ENCODE measurements at places on chromosomes 12 and 14.

GRCh38 chr12:92175961-92176360, 30.3 kb upstream of the BTG1 start:
- no peak for DNase-seq

GRCh38 chr12:1781772-1782171, 38.6 kb upstream of the LRTM2 start:
- no peak for DNase-seq

GRCh38 chr12:66697404-66697803, 18.5 kb upstream of the GRIP1 start:
- no peak for DNase-seq

GRCh38 chr12:3020399-3020798, 56.8 kb upstream of the TSPAN9 start:
- no peak for DNase-seq

GRCh38 chr12:121773011-121773777, 20.3 kb downstream of the RHOF start:
- peak; percentile 75 for DNase-seq

GRCh38 chr14:71465316-71465715, 466.9 kb upstream of the RGS6 start:
- no peak for DNase-seq

DNA sequence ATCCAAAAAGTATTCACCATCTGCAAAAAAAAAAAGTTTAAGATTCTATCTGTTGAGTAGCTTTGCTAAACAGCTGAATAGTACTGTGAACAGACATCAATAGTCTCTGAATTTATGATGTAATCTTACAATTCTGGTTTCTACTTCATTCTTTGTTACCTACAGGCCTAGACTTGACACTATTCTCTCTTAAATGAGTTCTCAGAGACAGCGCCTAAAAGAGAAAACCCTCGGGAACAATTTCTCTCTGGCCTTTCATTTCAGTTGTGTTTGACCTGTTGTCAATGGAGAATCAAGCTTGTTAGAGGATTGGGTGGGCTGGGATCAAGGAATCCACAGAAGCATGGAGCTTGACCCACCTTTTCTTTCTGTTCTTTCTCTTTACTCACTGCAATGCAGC, 5.9 kb upstream of the TWF1 start:
- DNase-seq = no peak

GRCh38 chr12:47819896-47820630, at the start of gene HDAC7:
Gene HDAC7 (minus strand): TSS chr12:47819903. CDS start chr12:47819785, 118 bp downstream.
- no peak for DNase-seq

- DNase-seq = no peak
Observed at GRCh38 chr14:69716478-69717187, 50.3 kb upstream of the SRSF5 start.

GRCh38 chr12:68871396-68871795, 61.6 kb downstream of the CPM start:
- DNase-seq = no peak

- DNase-seq = no peak
Observed at GRCh38 chr12:27319409-27319808, 13.2 kb upstream of the BMAL2 start.

DNA sequence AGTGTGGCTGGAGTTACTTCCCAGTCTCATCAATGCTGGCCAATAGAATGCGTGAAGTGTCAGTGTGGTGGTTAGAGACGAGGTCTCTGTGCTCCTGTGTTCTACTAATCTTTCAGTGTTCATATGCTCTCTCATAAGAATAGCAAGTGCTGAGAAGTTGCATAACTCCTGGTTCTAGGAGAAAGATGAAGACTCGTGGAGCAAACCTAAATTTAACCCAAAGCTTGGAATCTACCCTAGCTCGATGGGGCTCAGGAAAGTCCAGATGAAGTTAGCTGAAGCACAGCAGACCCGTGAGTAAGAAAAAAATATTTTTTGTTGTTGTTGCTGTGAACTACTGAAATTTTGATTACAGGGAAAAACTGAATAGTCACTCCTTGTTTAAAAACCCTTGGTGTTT, 412.6 kb downstream of the APAF1 start:
- no peak for DNase-seq

DNA sequence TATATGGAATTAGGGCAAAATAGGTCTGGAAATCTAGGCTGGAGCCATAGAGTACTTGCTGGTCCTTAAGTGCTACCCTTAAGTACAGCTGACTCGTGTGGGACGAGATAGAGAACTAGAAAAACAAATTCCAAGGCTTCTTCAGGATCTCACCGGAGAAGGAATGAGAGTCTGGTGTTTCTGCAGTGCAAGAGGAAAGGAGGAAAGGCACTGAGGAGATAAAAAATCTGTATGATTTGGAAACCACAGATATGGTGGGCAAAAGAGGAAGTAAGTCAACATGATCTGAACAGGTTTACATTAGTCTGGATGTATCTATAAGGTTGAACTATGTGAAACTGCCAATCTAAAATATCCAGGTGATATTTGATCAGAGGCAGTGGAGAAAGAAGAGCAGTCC, 134.4 kb upstream of the SOX5 start:
- no peak for DNase-seq

DNA sequence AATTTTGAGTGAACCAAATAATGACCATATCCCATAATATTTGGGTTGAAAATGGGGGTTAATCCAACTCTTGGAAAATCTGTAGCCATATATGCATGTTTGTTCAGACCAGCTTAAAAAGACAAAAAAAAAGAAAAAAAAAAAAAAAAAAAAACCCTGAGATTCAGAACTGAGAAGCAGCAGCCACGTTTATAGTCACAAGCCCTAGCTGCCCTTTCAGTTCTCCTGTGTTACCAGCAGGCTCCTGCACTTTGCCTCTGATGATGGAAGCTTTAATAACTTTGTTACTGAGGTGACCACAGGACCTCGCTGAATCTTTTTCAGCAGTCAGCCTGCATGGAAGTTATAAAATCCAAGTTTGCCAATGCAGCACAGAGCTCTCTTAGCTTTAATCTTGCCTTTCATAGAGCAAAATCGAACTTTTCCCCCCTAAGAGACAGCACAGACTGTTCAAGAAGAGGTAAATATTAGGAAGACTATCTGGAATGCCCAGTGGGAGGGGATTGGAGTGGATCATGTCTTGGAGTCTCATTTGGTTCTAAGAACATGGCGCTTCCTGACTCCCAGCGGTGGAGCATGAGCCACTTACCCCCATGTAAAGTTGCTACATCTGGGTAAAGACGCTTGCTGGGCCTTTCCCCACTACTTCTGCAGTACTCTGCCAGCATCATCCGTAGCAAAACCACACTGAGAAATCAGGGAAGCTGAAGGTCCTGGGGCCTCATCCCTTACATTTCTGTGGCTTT, 20.6 kb downstream of the GNG2 start:
- DNase-seq = no peak

GRCh38 chr12:30939234-30939633, 12.7 kb downstream of the TSPAN11 start:
- DNase-seq = no peak

- no peak for DNase-seq
Observed at GRCh38 chr14:86652526-86652925, 1122.6 kb downstream of the FLRT2 start.

DNA sequence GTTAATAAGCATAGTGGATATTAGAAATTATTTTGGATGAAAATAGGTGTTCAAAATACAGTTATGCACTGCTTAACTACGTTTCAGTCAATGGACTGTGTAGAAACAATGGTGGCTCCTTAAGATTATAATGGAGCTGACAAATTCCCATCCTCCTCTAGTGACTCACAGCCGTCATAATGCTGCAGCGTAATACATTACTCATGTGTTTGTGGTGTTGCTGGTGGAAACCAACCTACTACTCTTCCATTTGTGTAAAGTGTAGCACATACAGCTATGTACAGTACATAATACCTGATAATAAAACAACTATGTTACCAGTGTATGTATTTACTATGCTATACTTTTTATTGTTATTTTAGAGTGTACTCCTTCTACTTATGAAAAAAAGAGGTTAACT, 111.2 kb upstream of the TMCC3 start:
- DNase-seq = no peak

DNA sequence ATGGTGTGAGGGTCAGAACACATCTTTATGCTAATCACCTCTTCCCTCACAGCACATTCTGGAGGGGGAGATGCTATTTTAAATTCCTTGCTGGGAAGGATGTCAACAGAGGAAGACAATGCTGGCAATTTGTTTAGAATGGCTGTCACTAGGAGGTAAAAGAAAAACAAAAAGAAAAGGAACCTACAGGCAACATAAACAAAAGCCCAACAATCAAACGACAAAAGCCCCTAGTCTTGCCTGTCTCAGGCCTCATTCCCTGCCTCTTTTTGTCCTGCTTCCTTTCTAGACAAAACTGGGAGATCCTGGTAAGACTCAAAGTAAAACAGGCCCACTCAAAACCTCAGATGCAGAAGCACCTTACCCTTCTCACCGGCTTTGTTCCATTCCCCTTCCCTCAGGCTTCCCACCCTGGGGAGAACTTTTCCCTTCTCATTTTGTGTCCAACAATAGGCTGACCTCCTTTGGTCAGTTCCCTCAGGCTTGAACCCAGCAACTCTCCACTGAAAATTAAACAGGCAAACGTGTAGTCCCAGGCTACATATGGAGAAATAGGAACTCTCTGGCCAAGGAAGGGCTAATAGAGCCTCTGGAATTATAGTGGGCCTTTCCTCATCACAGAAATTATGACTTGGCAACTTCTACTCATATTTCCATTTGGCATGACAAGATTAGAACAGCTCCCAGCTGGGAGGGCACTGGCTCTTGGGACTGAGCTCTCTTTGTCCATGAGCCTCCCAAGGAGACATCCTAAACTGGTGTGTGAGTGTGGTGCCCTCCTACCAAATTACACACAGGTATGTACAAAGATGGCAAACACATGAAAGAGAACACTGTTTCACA, 193.0 kb downstream of the MON2 start:
- no peak for DNase-seq

DNA sequence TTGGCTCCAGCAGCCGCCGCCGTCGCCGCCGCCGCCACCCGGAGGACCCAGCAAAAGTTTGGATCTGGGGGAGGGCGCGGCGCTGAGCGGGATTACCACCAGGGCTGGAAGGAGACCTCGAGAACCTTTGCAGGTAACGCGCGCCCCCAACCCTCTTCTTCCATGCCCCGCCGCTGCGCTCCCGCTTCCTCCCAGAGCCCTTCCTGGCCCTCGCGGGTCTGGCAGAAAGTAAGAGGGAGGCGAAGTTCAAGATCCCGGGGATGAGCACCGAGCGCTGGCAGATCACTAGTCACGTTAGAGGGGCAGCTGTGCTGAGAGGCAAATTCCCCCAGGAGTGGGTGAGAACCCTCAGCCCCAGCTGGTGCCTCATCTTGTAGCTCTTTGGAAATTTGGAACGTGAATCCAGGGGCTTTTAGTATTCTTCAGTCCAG, 3.9 kb downstream of the FLRT2 start:
- no peak for DNase-seq

GRCh38 chr12:100935929-100936328, 141.4 kb downstream of the ANO4 start:
- no peak for DNase-seq

- DNase-seq = no peak
Observed at GRCh38 chr12:65924716-65925115, 100.4 kb downstream of the HMGA2 start.

DNA sequence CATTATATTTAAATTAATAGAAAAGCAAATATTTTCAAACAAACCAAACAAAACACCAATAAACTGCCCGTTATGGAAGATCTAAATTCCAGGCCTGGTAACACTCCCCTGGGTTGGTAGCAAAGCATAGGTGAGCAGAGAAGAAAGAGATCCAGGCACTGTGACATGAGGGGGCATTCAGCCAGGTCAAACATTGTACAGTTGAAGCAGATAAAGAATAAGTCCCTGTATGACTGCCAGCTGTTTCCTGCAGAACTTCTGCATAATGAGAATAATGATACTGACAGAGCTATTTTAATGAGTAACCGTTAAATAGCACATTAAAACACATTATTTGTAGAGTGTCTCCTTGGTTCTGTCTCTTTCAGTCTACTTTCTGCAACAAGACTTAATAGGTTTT, 35.4 kb downstream of the SLC38A1 start:
- no peak for DNase-seq

- DNase-seq = no peak
Observed at GRCh38 chr14:87081004-87081403, 912.0 kb downstream of the GALC start.

- DNase-seq = no peak
Observed at GRCh38 chr12:16020031-16020430, 108.9 kb downstream of the DERA start.

- no peak for DNase-seq
Observed at GRCh38 chr14:100063314-100063941, 1.8 kb upstream of the EVL start.

GRCh38 chr12:15122344-15122743, 98.9 kb downstream of the RERG start:
- DNase-seq = no peak

- no peak for DNase-seq
Observed at GRCh38 chr12:27549236-27549800, 25.3 kb downstream of the PPFIBP1 start.

- no peak for DNase-seq
Observed at GRCh38 chr12:109548258-109548657, 25.0 kb downstream of the MMAB start.

DNA sequence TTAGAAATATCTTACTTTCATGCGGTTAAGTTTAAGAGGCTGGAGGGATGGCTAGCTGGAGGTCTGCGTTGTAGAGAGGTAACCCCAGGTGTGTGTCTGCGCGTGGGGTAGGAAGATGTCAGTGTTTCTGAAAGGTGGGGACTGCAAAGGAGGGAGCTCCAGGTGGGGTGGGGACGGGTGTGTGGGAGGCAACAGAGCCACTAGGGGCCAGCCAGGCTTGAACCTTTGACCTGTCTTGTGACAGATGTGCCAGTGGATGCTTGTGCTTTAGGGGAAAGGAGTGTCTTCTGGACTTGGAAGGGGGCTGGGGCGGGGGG, 841 bp downstream of the GLI1 start:
- no peak for DNase-seq

GRCh38 chr12:58925751-58926150, 5.4 kb upstream of the LRIG3 start:
- DNase-seq = no peak

GRCh38 chr12:12378616-12379015, 21.7 kb downstream of the BORCS5 start:
- no peak for DNase-seq

- no peak for DNase-seq
Observed at GRCh38 chr14:79483477-79484388, 727.6 kb downstream of the DIO2 start.

DNA sequence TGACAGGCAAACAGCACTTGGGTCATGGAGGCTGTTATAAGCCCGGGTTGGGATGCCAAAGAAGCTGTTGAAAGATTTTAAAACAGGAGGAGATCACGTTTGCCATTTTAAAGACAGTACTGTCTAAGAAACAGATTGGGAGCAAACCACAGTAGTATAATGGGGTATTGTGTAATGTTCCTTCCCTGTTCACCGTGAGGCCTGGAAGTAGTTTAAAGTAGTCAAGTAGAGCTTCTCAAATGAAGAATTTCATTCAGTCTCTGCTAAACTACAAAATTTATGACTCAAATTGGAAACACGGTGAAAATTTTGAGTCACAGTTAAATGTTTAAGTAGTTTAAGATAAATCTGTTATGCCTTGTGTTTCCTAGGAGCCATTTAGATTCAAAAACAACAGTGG, 35.8 kb downstream of the ATP2A2 start:
- no peak for DNase-seq

- no peak for DNase-seq
Observed at GRCh38 chr14:69886453-69887242, 7.4 kb downstream of the SMOC1 start.
